ENCODE measurements at places on chromosomes 3 and 15.

DNA sequence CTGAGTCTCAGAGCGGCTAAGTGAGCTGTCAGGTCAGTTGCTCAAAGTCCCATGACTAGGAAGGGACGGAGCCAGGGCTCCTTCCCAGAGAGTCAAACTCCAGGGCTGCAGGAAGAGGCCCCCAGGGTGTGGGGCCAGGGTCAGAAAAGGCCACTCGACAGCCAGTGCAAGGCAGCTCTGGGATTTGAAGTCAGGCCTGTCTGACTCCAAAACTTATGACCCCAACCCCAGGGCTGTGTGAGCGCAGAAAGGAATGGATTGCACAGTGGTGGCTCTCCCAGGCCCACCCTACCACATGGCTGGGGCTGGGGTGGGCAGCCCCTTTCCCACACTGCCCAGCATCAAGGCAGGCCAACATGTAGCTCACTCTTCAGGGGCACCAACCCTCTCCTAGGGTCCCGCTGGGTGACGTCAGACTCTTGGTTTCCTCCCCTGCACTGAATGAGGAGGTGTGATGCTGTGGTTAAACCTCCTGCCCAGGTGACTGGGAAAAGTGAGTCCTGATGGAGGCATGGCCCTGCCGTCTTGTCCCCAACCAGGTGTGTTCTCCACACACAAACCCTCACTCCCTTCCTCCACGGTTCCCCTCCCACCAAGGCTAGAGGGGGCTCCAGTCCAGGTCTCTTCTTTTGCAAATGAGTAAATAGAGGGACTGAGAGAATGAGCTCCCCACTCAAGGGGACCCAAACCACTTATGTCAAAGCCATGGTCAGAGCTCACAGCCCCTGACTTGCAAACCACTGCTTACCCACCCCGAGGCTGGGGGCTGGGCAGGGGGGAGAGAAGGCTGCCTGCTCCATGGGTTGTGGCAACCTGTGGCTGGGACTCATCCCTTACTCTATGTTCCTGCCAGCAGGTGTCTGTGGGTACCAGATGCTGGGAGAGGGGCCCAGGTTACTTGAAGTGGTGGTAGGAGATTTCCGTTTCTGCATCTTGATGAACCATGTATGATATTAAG lies 23.8 kb upstream of the CORO2B start:
- ATAC-seq, result no peak

DNA sequence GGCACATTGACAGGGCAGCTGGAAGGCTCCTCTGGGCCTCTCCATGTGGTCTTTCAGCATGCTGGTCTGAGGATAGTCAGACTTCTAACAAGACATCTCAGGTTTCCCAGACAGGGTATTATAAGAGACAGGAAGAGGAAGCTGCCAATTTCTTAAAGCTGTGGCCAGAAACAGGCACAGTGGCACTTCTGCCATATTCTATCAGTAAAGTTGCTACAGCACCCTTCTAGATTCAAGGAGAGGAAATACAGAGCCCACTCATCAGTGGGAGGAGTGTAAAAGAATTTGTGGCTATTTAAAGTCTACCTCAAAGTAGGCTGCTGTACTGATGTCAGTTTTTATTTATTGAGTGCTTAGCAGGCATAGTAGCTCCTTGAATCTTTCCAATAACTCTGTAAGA lies 55.5 kb downstream of the BTD start:
- no peak for ATAC-seq

DNA sequence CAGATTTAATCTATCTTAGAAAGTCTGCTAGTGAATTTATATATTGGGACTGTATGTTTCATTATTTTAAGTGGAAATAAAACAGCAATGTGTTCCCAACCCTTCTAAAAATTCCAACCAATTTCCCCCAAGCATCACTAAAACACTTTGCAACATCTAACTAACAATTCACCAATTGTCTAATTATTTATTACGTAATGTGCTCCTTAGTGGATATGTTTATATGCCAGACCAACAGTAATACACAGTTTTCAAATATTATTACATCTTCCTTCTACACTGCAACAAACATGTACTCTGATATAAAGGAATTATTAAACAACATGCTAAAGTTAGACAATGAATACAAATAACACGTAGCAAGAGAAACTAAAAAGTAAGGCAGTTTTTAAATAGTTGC lies 262.6 kb upstream of the THBS1 start:
- ATAC-seq, result no peak

DNA sequence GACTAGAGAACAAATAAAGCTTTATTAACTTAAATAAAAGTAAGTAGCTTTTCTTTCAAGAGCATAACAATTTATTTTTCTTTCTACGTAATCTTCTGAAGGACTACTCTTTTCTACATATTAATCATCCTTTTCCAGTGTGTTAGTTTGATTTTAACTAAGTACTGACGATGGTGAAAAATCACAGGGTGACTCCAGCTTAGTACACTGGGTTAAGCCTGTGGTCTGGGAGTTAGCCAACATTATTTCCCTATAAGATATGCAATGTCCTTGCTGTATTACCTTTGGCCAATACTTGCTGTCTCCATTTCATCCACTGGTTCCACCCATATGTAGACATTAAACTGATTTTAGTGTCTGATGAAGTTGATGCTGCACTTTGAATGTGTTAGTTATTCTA lies 508.6 kb upstream of the SUCLG2 start:
- ATAC-seq, result no peak

DNA sequence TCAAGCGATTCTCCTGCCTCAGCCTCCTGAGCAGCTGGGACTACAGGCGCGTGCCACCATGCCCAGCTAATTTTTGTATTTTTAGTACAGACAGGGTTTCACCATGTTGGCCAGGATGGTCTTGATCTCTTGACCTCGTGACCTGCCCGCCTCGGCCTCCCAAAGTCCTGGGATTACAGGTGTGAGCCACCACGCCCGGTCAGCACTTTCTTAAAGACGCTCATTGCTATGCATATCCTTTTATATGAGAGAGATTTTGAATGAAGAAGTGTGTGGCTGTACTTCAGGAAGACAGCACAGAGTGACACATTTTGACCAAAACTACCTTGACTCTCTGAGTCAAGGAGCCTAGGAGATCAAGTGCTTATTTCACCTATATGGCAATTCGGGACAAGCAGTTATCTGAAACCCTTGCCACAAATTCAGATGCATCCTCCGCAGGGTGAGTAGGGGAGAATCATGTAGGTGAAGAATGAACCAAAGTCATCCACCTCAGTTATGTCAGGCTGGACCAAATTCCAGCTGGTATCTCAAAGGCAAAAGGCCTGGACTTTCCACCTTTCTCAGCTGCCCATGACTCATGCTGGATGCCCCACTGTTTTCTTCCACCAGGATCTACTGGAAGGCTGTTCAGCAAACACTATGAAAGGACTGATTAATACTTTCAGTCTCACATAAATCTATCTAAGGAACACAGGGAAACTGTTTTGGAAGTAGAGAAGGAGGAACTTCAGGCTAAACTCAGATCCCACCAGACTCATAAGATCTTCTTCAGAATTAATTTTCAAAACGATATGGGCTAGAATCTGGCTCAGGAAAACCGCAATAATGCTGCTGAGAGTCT lies 31.9 kb downstream of the SUSD5 start:
- ATAC-seq, result no peak

Measured in SK-N-SH treated with all-trans-retinoic acid at 6 μM for 48 hours (cell line).